ENCODE measurements at places on chromosomes 1 and 21.

- no peak for DNase-seq
These were observed 5.5 kb downstream of the C1QB start for GRCh38 chr1:22658385-22659163.

GRCh38 chr1:23452011-23452411, 27.5 kb upstream of the TCEA3 start:
- peak; percentile 13 for DNase-seq

- no peak for DNase-seq
These were observed 17.3 kb downstream of the WDR47 start for GRCh38 chr1:109024646-109025045.

- DNase-seq, result no peak
These were observed 35.7 kb upstream of the RCC1 start for GRCh38 chr1:28470146-28470545.

DNA sequence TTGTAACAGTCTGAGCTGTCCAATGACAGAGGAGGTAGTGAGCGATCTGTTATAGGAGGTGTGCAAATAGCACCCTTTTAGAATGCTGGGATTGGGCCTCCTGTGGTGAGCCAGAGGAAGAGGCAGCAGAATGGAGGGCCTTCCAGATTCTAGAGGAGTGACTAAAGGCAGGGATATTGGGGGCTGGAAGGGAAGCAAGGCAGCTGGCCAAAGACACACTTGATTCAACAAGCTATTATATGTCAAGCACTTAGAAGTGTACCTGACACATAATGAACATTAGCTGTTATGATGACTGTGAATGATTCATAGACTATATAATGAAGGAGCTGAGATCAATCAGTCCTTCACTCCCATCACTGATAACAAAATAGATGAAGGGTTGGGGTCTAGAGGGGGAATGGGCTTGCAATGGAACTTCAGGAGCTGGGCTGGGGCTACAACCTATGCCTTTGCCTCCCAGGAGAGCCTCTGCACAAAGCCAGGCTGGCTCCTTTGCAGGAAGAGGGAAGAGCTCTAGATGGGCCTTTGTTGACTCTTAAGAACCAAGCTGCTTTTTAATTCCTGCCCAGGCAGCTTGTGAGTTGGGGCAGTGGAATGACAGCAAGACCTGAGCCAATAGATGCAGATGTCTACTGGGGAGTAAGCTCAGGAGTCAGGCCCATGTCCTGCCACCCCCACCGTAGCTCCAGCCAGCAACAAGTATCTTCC, 2.3 kb upstream of the MKNK1 start:
- DNase-seq, result no peak

DNA sequence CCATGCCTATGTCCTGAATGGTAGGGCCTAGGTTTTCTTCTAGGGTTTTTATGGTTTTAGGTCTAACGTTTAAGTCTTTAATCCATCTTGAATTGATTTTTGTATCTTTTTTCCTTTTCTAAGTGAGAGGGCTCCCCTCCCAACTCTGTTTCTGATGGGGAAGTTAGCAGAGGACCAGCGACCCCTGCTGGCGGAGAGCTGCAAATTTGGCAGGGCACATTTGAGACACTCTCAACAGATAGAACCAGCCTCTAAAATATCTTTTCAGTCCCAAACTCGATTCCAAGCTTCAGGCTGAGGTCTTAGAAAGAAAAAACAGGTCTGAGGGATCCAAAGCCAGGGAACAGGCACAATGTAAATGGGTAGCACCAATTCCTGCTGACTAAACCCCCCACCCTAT, 32.5 kb downstream of the LRRC3 start:
- DNase-seq, result no peak

DNA sequence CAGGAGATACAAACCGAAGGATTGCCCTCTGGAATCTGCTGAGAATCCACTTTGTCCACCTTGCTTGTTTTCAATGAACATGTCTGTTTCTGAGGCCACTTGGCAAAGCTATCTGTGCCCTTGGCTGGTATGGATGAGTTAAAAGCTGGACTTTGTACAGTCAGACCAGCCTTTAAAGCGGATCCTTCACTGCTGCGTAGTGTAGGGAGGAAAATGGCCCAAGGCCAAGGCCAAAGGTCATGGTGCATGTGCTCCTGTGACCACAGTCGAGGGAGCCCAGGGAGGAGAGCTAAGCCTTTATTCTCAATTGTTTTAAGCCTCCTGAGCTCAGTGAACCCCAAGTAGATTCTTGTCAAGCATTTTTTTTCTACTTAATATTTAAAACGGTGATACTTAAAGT, 37.0 kb downstream of the KCNJ15 start:
- DNase-seq, result no peak

- no peak for DNase-seq
These were observed 3.5 kb downstream of the SLAMF7 start for GRCh38 chr1:160742428-160743127.

DNA sequence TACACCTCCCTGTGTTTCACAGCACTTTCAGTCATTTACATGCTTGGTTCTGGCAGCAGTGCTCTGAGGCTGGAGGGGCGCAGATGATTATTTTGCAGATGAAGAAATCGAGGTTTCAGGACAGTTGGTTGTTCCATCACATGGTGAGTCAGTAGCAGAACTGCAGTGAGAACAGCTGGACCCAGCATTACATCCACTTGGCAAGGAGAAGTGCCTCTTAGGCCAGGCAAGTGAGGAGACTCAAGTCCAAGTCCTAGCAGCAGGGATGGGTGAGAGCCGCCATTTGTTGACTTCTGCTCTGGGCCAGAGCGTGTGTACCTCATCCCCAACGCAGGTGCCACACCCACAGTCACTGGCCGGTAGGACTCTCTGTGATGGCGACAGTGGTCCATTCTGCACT, 26.8 kb upstream of the EPHA8 start:
- DNase-seq, result no peak

DNA sequence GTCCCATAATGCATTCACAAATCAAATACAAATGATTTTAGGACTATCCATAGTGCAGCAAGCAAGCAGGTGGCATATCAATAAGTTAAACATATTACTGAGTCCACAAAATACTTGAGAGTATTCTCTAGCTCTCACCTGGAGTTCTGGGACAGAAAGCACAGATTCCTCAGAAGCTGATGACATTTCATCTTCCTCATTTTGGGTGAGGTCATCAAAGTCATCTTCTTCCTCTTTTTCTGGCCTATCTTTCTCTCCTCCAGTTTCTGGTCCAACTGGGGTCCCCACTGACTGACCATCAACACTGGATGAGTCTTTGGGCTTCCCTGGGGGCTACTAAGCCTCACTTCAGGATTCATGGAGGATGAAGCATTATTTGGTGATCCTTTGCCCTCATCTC, 38.9 kb downstream of the YY1AP1 start:
- no peak for DNase-seq

Measured in activated T-cell treated with anti-CD3 and anti-CD28 coated beads for 1 hour (primary cell).